ENCODE measurements at places on chromosomes 16 and 17.

GRCh38 chr17:28492352-28493310 is 13.5 kb upstream of the FOXN1 start:
- DNase-seq = peak; percentile 19

GRCh38 chr17:79150035-79150733 is 75.6 kb downstream of the ENGASE start:
- DNase-seq = no peak

- no peak for DNase-seq
Measured at GRCh38 chr17:1963250-1963649, 61.9 kb downstream of the RTN4RL1 start.

DNA sequence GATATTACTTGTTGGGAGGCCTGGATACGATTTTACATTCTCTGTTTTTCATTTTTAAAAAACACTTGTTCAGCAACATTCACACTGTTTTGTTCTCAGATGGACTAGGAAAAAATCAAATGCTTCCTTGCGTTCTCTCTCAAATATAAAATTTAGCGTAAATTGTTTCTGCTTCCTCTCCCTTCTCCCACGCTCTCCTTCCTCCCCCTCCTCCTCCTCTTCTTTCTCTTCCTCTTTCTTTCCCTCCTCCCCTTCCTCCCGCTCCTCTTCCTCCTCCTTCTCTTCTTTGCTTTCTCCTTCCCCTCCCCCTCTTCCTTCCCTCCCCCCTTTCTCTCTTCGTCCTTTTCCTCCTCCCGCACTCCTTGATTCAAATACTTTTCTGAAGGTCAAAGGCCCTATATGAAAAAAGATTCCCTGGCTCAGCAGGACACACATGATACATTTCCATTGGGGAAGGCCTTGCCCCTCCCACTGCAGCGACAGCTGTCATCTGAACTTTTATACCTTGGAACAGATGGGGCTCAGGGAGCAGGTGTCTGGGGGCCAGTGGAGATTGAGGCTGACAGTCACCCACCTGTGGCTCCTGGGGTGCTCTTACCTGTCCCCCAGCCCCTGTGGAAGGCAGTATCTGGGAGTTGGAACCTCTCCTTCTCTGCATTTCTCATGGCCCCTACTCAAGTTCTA is 99.4 kb upstream of the SDK2 start:
- no peak for DNase-seq

- no peak for DNase-seq
Measured at GRCh38 chr17:4510618-4510941, 11.9 kb downstream of the SPNS2 start.

- DNase-seq = no peak
Measured at GRCh38 chr16:50273382-50273690, 7.0 kb downstream of the ADCY7 start.

DNA sequence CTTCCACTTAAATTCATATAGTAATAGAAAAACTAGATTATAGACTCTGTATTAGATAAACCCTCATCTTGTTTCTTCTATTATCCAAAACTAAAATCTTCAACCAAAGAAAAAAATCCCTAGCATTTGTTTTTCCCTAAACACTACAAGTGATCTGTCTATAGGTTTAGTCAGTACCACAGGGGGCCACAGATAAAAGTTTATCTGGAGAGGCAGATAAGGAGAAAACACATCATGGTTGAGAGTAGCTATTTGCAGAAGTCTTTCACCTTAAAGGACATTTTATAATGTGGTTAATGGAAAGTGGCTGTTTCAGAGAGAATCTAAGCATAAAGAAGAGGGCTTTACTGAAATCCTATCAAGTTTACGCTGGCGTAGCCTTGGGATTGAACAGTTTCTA is 160.1 kb downstream of the CDK5R1 start:
- no peak for DNase-seq

DNA sequence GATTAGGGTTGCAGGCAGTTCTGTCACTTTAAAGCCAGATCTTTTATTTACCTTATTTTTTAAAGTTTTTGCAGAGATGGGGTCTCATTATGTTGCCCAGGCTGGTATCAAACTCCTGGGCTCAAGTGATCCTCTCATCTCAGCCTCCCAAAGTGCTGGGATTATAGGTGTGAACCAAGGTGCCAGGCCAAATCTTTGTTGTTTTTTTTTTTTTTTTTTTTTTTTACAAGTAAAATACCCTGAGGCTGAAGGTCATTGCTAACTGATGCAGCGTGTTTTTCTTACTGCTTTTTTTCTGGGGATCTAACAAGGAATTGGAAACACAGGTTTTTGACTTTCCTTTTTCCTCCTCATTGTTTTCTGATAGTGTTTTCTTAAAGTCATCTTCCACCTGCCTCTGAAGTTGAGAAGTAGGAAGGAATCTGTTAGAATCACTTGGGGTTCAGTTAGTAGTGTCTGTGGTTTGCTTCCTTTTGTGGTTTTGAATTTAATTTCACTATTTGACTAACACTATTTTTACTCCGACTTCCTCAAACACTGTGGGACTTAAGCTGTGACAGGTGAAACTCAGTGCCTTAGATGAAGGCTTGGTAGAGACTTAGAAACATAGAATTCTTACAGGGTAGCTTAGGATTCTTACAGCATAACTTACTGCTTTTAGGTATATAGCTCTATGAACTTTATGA is 22.2 kb downstream of the CLTC start:
- DNase-seq = peak; percentile 37

- DNase-seq = no peak
Measured at GRCh38 chr17:37576281-37576680, 32.9 kb downstream of the SYNRG start.

DNA sequence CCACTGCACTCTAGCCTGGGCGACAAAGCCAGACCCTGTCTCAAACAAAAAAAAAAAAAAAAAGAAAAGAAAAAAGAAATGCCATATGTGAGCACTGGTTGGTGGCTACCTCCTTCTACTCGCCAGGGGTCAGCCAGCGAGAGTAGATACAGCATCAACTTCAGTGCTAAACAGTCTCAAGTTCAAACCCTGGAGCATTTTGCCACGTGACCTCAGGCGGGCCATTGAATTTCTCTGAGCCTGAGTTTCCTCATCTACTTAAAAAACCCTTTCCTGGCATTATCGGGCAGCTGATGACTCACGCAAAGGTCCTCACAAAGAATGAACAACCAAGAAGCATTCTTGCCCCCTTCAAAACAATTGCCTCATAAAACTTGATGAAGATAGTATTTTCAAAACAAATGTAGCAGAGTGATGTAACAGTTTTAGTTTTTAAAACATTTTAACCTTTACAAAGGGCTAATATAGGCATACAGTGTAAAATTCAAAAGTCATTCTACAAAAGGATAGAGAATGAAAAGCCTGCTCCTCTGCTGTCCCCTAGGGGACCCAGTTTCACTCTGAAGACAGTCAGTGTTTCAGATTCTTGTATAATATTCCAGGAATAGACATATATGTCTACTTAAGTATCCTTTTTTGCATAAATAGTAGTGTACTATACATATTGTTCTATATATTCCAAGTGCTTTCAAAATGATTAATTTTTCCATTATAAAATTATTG is 28.4 kb downstream of the DNAH2 start:
- peak; percentile 96 for DNase-seq

DNA sequence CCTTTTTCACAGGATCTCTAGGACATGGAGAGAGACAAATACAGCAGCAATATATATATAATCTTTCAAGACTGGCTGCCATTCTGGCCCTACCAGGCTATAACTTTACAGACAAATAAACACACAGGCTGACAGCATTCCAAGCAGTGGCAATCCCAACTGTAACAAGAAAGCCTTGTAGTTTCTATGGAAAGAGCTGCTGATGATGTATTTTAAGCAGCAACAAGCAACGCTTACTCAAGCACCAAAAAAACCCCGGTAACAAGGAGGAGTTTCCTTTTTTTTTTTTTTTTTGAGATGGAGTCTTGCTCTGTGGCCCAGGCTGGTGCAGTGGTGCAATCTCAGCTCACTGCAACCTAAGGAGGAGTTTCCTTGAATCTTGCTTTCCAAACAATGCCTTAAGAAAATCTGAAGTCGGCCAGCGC is 23.2 kb downstream of the LSM12 start:
- DNase-seq = no peak

- no peak for DNase-seq
Measured at GRCh38 chr17:74240618-74241205, 27.3 kb downstream of the TTYH2 start.

GRCh38 chr17:72193391-72194106 is 72.7 kb downstream of the SOX9 start:
- DNase-seq = peak; percentile 28

DNA sequence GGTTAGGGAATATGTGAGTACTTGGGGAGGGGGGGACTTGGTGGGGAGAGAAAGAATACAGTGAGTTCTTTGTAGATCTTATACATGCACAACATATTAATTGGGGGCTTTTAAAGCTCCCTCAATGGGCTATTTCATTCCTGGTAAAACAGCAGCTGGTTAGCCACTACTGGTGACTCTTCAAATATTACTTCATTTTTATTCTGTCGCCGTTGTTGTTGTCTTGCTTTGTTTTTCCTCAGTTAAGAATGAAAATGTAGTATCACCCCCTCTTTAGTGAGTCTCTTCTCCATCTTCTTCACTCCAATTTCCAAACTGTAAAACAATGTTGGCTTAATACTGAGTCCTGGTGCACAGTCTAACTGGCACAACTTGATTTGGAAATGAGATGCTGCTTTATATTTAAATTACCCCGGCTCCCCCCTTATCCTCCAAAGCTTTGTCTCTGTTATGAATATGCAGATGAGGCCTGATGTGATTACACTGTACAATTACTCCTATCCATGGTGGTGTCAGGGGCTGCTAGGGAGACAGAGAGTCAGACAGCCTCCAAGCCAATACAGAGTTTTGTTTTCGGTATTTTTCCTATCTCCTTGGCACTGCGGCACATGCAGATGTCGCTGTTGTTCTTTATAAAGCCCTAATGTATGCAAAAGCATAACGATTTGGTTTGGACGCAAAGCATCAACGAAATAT is 256.9 kb upstream of the PMFBP1 start:
- DNase-seq = peak; percentile 16

- peak; percentile 57 for DNase-seq
Measured at GRCh38 chr17:32755045-32755805, 121.7 kb downstream of the MYO1D start.

DNA sequence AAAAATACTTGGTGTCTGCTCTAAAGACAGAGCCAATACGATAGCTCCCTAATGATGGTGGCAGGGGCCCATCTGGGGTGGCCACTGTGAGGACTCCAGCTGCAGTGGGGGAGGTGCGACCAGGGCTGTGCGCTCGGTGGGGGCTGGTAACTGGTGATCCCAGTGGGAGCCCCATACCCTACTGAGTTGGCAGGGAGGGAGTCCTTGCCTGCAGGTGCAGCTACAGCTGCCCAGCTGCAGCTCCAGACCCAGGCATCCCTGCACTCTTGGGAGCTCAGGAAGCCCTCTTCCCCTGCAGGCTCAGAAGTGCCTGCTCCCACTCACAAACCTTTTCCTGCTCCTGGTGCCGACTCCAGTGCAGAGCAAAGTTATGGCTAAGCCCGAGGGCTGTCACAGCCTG is 31.2 kb upstream of the KIF2B start:
- no peak for DNase-seq

DNA sequence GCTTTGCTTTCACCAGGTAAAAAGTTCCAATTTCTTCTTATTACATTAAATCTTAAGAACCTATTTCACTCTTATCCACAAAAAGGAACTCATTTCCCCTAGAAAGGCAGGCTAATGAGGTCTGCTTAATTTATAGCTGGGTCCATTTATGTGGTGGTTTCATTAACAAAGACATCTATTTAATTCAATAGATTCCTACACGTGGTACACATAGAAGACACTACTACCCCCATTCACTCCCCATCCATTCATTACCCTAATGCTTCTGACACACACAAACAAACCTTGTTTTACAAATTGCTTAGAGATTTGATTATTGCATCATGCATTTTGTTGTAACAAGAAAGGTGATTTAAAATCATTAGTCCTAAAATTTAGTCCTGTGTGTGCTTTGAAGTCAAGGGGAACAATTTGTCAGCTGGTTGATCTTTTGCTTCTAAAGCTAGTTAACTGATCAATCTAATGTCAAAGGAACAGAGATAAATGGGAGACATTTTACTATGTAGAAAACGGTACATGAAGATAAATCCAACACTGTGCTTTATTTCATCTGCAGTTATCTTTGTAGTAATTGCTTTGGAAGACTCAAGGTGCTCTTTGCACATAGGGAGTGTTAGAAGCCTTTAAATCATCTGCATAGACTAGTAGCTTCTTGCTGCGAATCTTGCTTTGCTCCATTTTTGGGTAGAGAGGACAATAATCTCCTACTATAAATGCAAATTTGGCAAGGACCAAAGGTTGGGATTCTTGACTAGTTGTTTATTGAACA is 379.2 kb downstream of the CDH11 start:
- DNase-seq = no peak

GRCh38 chr16:13429416-13429815 is 490.5 kb upstream of the ERCC4 start:
- peak; percentile 72 for DNase-seq

- DNase-seq = no peak
Measured at GRCh38 chr16:65661558-65661957, 539.7 kb upstream of the CDH11 start.

DNA sequence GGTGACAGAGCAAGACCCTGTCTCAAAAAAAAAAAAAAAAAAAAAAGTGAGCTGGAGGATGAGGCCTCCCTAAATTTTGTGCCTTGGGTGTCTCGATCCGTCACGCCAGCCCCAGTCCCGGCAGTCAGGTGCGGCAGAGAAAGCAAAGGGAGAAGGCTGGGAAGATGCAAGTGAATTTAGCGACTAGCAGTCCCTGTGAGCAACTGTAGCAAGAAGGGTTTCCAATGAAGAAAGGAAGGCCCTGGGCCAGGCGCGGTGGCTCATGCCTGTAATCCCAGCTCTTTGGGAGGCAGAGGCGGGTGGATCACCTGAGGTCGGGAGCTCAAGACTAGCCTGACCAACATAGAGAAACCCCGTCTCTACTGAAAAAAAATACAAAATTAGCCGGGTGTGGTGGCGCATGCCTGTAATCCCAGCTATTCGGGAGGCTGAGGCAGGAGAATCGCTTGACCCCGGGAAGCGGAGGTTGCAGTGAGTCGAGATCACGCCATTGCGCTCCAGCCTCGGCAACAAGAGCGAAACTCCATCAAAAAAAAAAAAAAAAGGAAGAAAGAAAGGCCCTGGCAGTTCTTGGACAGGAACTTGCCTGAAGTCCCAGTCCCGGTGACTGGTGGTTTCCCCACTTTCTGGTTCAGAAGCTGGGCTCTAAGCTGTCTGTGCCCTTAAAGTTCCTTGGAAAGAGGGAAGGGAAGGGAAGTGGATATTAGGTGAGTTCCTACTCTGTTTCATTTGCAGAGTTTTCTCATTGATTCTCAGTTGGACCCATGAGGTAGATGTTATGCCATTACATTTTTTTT is 1.8 kb upstream of the QPRT start:
- no peak for DNase-seq

DNA sequence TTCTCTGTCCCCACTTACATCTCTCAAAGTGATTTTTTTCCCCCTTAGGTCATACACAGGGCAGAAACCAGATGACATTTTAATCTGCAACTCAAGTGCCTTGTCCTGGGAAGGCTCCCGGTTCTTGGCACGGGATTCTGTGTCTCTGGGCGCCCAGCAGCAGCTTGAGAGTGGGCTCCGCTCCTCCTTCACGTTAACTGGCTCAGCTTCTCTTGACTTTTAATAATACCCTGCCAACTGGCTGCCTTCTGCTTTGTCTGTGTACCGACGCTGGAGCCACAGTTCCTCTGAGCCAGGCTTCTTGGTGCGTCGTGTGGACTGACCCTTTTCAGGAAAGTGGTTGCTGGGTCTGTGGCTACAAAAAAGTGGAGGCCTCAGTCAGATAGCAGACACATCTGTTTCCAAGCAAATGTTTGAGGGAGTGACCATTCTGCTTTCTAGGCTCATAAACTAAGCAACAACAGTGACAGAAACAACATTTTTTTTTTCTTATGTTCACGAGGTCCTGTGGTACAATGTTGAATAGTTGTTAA is 64.9 kb downstream of the IRF8 start:
- no peak for DNase-seq
